Activated CD8-positive, alpha-beta memory T cell treated with anti-CD3 and anti-CD28 coated beads for 1 hour (primary cell): ENCODE measurements at places on chromosomes 6 and 20.
A peak's percentile ranks its signal among the peaks of the same experiment; 100 is the strongest.

DNA sequence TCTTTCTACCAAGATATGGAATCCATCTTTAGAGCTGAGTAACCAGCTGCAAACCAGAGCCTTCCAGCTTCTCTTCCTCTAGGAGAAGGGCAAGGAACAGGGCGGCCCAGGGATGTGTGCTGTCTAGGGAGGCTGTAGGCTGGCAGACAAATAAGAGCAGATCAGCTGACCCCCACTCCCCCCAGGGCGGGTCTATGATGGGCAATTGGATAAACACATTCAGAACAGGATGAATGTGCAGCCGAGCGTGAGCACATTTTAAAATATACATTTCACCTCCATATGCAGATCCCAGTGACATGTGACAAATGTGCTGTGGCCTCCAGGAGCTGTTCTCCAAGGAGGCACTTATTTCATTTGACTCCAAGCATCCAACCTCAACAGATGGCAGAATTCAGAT, 580.1 kb downstream of the PTPRT start:
- no peak for DNase-seq

- DNase-seq: no peak
These were observed 338.0 kb upstream of the PTCHD4 start for GRCh38 chr6:48449002-48449401.

- DNase-seq: no peak
These were observed 148.8 kb downstream of the DTNBP1 start for GRCh38 chr6:15513801-15514711.

DNA sequence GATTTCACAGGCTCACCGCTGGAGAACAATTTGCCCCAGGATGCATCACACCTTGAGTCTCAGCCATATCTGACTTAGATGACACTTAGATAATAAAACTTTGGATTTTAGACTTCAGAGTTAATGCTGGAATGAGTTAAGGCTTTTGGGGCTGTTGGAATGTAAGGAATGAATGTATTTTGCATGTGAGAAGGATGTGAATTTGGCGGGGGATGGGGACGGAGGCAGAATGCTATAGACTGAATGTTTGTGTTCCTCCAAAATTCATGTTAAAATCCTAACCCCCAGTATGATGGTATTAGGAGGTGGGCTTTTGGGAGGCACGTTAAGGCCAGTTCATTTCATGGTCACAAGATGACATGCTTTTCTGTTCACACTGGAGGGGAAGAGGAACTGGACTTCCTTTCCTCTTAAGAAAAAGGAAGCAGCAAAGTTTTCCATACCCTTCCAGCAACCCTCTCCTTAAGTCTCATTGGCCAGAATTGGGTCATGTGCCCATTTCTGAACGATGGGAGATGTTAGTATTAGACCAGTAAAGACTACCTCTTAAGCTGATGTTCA, 5.8 kb upstream of the SRXN1 start:
- DNase-seq: no peak

DNA sequence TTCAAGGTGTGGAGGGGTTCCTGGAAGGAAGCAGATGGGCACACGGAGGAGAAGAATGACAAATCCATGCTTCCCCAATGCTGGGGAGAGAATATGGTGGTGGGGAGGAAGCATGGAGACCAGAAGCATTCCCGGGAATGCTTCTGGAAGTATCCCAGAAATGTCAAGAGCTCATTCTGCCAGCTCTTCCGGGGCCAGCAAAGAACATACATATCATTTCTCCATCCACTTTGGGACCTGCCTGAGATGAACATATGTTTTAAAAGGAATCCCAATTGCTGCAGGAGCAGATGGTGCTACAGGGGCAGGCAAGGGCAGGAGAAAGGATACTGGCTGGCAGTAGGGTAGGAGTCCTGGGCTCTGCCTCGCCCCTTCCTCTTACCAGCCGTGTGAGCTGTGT, 37.9 kb upstream of the CCDC167 start:
- DNase-seq: no peak

DNA sequence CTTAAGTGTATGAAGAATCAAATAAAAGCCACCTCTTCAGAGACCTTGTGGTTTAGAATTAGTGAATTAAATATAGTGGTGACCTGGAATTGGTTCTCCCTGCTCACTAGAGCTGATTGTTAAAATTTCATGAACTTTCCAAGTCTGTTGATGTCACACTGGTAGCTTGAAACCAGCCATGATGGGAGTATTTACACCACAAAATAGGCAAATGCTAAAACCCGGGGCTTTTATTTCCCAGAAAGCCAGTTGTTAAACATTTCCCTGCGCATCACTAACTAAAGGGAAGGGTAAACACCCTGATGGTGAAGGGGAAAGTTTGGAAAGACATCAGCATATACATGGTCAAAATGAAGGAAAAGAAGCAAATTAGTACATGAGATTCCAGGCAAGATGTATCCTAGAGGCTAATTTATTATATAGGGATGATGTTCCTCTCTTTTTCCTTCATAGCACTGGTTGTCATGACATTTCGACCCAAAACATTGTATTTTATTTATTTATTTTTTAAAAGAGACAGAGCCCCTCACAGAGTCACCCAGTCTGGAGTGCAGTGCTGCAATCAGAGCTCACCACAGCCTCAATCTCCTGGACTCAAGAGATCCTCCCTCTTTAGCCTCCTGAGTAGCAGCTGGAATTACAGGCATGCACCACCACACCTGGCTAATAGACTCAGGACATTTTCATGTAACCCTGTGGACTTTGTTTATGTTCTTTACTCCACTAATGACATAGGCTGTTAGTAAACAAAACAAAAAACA, 123.2 kb downstream of the RIN2 start:
- no peak for DNase-seq

- DNase-seq: no peak
These were observed 37.0 kb downstream of the KLHL31 start for GRCh38 chr6:53628354-53629119.

- no peak for DNase-seq
These were observed 26.4 kb downstream of the GPX5 start for GRCh38 chr6:28551891-28552666.

GRCh38 chr20:3251806-3252205, 12.8 kb upstream of the SLC4A11 start:
- DNase-seq: no peak

- no peak for DNase-seq
These were observed 109.3 kb upstream of the PROKR2 start for GRCh38 chr20:5426026-5426425.

DNA sequence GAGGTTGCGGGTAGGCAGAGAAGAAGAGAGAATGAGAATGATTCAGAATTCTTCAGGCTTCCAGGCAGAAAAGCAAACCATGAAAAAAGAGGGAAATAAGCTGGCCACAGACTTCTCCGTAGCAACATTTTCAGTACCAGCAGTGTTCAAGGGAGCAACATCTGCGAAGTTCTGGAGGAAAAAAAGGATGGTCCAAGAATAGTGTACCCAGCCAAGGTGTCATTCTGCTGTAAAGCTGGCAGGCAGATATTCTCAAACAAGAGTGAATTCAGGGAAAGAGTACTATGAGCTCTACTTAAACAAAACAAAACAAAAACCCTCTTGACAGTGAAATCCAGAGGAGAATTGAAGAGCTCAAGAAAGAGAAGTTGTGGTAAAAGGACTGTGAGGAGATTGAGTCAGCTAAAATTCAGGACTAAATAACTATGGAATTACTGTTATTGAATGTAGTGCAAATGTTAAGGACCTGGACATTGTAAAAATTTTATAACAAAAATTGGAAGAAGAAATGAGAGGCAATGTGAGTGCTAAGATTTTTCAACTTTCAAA, 86.5 kb downstream of the ATRN start:
- no peak for DNase-seq

GRCh38 chr6:33819021-33819420, 15.2 kb upstream of the MLN start:
- no peak for DNase-seq

DNA sequence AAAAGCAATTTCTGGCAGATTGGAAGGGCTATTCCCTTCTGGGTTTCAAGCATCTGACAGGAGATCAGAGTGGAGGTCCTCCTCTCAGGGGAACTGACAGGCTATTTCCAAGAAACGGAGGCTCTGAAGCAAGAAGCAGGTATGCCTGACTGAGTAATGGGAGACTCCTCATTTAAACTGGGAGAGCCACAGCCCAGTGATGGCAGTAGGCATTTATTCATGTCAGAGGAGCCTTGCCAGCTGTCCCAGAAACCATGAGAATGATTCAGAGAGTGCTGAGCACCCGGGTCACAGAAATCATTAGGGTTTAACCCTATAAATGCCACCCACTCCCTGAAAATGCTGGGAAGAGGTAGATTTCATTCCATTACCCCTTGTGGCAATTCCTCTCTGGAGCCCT, 247.5 kb upstream of the RNF217 start:
- no peak for DNase-seq

- no peak for DNase-seq
These were observed 1.4 kb downstream of the TFAP2D start for GRCh38 chr6:50714487-50715379.

GRCh38 chr20:24479595-24479994, 10.2 kb downstream of the SYNDIG1 start:
- no peak for DNase-seq

DNA sequence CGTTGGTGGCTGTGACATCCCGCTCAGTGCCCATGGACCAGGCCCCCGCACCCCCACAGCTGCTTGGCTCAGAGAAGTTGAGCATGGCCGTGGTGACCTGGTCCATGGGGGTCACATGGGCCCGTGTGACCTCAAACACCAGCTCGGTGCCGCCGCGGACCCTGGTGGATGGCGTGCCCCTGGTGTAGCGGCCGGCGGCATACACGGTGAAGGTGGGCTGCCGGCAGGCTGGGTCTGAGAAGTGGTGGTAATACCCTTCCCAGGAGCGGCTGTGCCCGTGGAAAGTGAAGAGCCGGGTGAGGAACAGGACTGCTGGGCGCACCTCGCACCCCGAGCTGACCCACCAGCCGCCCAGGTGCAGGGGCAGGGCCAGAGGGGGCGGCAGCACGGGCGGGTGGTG, 54.1 kb downstream of the APCDD1L start:
- DNase-seq: no peak

DNA sequence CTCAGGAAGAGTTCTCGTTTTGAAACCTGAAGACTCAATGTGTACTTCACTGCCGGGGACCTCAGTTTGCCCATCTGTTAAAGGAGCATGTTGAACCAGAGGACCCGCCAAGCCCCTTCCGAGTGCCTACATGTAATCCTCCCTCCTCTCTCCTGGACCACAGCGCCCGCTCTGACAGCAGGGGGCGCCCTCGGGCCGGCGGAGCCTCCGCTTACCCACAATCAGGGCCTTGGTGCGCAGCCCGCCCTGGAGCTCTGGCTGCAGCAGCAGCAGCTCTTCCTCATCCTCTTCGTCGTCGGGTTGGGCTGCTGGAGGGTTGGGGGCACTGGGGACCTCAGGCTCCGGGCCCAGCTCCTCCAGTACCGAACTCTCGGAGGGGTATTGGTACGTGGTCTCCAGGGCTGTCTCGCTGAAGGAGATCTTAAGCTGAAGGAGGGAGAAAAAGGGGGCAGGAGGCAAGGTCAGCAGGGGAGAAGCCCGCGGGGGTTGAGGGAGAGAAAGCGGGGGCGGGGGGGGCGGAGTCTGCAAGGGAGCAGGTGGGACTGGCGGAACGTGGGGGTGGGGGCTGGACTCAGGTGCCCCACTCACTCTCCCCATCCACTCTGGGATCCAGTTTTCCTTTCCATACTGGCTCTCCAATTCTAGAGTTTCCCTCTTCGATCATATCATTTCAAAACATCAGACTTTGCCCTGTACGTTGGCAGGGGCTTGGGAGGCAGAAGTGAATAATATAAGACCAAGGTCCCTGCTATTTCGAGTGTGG, 6.3 kb upstream of the DHX16 start:
- DNase-seq: peak; percentile 76

DNA sequence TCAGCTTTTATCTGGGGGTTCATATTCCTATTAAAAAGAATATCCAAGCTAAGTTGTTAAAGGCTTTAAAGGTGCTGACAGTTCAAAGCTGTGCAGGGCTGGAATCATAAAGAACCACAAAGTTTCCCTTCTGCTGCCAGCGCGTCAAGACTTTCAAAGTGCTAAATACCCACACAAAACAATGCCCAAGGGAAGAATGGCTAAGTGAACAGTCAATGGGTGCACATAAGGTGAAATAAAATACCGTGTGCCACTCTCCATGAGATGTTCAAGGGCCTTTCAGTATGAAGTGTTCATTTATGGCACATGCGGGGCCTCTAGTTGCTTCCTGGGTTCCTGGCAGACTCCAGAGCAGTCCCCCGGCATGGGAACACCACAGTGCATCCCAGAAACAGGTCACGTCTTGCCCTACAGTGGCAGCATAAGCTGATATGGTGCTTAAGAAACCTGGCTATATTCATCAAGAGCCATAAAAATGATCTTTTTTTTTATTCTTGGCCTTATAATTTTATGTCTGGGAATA, 14.1 kb downstream of the TXNDC5 start:
- DNase-seq: no peak

DNA sequence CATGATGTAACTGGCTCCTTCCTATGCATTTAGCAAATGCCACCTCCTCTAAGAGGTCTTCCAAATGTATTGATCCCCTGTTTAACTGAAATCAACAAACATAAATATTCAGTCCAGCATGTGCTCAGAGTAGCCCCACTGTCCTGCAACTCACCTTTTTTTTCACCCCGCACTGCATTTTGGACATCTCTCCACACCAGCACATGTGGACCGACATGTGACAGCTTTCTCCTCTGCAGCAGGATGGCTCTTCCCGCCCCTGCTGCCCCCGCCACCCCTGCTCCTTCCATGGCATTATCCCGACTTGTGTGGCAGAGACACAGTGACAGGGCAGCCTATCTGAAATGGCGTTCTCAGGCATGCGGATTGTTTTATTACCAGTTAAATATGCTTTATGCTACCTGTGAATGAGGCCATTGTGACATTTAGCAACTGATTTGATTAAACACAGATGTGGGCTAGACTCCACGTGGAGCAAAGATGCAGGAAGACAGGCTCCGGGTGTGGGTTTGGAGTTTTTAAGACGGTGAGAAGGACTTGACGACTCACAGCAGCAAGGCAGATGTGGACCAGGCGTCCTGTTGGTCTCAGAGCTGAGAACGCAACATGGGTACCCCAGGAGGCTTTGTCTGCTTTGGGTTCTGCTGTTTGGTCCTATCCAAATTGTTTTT, 161.2 kb downstream of the EYA2 start:
- DNase-seq: no peak

GRCh38 chr6:36501686-36502085, 45.6 kb downstream of the STK38 start:
- no peak for DNase-seq

DNA sequence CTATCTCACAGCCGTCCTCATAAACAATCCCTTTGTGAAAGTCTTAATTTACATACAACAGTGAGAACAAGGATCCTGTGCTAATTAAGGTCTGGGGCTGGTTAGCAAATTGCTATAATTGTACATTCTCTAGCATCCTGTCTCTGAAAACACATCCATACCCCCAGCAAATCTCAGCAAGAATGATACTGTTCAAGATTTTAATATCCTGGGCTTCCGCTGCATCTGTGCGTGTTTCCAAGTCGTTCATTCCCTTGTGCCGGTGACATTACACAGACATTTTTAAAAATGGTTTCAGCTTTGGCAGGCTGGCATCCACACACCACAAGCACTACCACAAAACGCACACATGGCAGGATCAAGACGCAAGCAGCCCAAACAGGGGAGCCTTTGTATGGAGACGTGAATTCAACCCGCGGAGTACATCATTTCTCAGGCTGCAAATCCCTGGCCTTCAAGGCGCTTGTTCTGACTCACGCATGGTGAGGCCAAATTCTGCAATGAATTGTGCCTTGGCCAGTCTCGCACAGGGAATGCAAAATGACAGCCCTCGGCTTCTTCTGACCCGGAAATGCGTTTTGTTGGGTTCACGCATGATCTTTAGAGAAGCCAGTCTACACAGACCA, 20.3 kb downstream of the ZMYND8 start:
- DNase-seq: no peak
